ENCODE measurements at places on chromosomes 2 and 18. TPM values are rescaled to one million over a fixed set of nuclear protein-coding genes. Genes with fewer than 3 reads are reported as not detected.

- no peak for DNase-seq
These were observed 501.6 kb upstream of the MYT1L start for GRCh38 chr2:2832657-2833056.

GRCh38 chr18:60067426-60068210, 167.8 kb downstream of the PMAIP1 start:
- DNase-seq: no peak

DYNAP gene
- total RNA-seq: not detected

FBLN7 gene
- 1.0 TPM for total RNA-seq

CXCR2 gene
- total RNA-seq: not detected

DNA sequence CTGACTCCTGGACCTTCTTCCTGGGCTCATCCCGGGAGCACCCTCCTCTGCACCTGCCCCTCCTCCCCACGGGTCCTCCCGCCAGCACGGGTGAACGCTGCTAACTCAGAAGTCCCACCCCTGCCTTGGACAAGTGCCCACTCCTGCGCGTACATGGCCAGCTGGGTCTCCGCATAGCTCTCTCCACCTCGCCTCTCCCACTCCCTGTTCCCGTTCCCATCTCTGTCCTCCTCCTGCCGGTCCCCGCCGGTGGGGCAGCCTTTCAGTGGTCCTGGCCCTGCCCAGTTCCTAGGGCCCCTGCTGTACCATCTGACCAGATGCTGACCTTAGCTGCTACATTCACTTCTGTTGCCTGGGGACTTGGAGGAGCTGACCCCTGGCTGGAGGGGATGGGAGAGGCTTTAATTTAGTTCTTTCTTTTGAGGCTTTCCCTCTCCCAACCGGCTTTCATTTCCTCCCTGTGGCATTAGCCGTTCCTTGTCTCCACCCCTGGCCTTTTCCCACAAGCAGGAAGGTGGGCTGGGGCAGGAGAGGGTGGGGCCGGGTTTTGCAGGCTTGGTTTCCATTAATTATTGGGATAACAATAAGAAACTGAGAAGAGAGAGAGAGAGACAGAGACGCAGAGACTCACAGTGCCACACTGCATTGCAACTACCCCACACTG, 136.1 kb downstream of the SH3BP4 start:
- DNase-seq: no peak

- DNase-seq: no peak
These were observed 40.6 kb downstream of the INSIG2 start for GRCh38 chr2:118128826-118129225.

- no peak for DNase-seq
These were observed 95.9 kb upstream of the MSH2 start for GRCh38 chr2:47307066-47307465.

DNA sequence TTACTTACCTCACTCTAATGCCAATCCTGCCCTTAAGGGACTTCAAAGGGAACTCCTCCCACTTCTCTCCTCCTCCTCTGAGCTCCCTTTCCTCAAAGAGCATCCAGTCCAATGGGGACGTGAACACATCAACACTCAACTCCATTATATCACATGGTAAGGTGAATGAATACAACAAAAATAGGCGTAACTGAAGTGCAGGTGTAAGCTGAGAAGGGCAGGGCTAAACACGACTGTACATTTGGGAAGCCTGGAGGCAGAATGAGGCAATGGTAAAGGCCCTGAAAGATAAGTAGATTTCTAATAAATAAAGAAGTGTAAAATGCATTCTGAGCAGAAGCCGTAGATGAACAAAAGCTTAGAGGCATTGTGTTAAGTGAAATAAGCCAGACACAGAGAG, 226.1 kb upstream of the TRIB2 start:
- no peak for DNase-seq

GRCh38 chr2:111157071-111157661, 36.5 kb downstream of the BCL2L11 start:
- DNase-seq: no peak

DNA sequence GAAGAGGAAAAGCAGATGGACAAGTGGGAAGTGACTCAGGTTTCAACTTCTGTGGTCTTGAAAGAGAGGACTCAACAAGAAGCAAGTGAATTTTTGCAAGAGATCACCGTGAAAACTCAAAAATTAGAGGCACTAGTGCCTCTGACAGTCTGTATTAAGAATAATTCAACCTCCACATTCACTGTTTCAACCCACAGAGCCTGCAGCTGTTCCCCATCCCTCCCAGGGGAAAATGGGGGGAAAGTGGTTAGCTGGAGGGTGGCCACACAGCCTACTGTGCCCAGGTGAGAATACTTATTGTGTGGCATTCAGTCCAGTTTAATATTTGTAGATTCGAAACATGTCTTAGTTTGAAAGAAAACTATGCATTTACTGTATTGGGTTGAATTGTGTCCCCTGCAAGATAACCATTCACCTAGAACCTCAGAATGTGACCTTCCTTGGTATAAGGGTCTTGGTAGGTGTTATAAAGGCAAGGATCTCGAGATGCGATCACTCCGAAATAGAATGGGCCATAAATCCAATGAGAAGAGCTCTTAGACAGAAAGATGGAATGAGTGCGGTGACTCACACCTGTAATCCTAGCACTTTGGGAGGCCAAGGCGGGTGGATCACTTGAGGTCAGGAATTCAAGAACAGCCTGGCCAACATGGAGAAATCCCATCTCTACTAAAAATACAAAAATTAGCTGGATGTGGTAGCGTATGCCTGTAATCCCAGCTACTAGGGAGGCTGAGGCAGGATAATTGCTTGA, 94.3 kb downstream of the IRS1 start:
- no peak for DNase-seq

Measured in NCI-H460 (cell line).